ENCODE measurements at places on chromosomes 6 and 20. TPM values are rescaled to one million over a fixed set of nuclear protein-coding genes. Genes with fewer than 3 reads are reported as not detected.
A peak's percentile ranks its signal among the peaks of the same experiment; 100 is the strongest.

DNA sequence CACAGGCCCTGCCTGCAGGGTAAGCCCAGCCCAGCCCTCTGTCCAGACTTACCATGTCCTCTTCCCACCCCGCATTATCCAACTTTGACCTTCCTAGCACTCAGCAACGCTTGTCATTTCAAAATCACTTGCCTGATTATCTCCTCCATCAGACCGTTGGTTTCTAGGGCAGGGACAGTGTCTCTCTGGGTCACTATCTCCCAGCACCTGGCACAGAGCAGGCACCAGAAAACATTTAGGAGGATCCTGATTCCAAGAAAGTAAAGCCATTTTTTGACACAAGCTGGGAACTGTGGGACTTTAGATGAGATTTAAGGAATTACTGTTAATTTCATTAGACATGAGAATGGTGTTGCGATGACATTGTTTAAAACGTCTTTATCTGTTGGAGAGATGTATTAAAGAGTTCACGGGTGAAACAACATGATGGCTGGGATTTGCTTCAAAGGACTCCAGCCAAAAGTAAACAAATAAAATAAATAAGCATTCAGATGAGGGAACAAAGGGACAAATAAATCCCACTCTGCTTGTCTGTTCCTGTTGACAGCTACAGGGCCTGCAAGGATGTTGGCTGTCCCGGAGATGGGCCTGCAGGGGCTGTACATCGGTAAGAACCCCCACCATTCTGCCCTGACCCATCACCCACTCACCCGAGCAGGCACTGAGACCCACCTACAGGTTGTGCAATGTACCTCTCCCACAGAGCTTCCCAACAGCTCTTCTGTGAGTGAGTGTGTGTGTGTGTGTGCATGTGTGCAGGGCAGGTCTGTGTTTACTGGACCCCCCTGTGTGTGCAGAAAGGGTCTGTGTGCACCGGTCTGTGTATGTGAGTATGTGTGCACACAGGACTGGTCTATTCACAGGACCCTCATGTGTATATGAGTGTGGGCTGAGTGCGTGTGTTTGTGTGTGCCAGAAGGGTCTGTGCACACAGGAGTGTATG lies 5.9 kb downstream of the HSPA12B start:
- DNase-seq, result no peak

DNA sequence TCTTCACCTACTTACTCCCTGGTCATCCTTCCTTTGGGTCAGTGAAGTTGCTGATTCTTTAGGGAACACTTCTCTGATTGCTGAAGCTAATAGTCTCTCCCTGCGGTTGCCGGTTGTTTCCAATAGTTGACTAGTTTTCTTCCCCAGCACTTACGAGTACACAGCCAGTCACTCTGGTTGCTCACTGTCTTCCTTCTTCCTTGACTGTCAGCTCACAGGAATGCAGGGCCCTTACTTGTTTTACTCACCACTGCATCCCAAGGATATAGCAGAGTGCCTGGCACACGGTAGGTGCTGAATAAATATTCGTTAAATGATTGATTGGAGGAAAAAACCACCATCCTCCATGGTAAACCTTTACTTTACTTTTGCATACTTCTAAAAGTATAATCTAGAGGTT lies 345.0 kb downstream of the QKI start:
- DNase-seq, result no peak

DNA sequence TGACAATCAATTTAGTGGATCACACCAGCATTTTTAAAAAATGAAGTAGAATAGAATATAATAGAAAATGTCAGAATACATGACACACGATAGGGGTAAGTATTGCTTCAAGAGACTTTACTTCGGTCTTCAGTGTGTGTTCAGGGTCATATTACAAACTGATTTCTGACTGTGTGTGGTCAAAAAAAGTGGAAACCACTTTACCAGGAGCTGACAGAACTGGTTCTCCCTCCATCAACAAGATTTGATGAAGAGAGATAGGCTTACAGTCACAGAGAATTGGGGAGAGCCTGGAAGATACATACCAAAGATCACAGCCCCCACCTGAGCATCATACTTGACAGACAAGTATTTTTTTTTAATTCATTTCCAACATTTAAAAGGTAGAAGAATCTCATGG lies 21.7 kb downstream of the ARMC2 start:
- no peak for DNase-seq

DNA sequence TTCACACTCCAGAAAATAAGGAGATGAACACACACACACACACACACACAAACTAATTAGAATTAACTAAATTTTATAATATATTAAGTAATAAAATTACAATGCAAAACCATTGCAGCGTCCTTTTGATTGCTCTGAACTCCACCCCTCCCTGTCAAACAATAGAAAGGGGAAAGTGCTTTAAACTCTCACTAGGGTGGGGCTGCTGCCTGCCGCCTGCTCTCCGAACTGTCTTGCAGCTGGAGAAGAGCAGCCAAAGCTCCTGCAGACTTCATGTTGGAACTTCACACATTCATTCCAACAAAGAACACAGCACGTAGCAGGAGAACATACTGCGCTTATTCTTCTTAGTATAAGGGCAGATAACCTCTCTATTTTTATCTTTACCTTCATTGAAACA lies 83.2 kb downstream of the GCLC start:
- no peak for DNase-seq

DNA sequence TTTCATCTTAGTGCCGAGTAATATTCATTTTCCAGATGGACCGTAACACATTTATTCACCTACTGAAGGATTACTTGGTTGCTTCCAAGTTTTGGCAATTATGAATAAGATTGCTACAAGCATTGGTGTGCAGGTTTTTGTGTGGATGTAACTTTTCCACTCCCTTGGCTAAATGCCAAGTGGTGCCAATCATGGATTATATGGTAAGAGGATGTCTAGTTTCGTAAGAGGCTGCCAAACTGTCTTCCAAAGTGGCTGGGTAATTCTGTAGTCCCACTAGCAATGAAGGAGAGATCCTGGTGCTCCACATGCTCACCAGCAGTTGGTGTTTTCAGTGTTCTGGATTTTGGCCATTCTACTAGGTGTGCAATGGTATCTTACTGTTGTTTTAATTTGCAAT lies 117.1 kb downstream of the IRF4 start:
- DNase-seq, result no peak

DNA sequence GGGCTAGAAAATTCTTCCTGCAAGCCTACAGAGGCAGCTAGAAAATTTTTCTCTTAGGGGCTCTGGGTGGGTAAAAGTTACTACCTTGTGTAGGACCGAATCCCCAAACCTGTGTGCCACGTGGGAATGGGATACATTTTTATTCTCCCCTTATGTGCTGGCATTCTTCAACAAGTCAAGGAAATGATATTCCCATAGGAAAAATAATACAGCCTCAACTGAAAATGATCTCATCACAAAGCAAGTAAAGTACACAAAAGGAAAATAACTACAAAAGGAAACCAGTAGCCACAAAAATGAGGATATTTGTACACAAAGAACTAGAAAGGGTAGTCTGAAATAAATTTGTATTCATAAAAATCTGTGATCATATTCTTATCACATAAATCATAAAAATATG lies 298.1 kb downstream of the LAMA2 start:
- no peak for DNase-seq

The KCNQ5 gene
- 0.41 TPM for polyA plus RNA-seq

- DNase-seq, result no peak
Measured at GRCh38 chr6:108169464-108170331, 3.9 kb downstream of the NR2E1 start.

GRCh38 chr6:71599359-71599758 lies 287.0 kb upstream of the RIMS1 start:
- DNase-seq, result no peak

- peak; percentile 82 for DNase-seq
Measured at GRCh38 chr20:14334306-14334930, 3.0 kb downstream of the FLRT3 start.

GRCh38 chr20:45189067-45189609 lies 14.4 kb downstream of the PI3 start:
- no peak for DNase-seq

DNA sequence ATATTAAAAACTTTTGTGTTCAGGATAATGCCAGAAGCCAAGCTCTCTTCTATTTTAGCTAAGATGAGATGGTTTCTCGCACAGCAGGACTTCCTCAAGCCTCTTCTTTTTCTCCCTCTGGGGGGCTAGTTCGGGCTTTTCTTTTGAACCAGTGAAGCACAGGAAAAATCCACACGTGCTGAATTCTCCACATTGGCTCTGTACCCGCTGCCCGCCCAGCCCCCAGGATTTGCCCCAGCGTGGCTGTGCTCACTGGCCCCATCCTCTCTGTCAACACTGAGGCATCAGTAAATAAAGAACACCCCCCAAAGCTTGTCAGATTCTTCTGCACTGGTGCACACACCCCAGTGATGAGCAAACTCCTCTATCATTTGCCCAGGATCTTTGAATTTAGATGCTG lies 232.8 kb downstream of the ZNF217 start:
- DNase-seq, result no peak

DNA sequence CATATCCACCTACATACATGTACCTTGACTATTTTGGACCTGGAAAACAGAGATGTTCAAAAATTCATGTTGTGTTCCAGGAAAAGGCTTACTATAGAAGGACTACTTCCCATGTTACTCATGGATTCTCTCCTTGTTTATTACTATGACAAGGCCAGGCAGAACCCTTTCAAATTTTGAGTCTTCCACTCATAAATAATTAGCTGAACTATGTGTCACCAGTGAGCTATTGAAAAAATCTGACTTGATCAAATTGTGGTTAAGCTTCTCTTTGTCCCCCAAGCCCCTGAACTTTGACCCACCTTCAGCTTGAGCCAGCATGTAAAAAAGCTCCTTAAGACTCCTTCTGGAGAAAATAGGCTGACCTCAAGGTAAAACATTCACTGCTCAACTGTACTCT lies 1142.8 kb upstream of the EYS start:
- DNase-seq, result no peak

DNA sequence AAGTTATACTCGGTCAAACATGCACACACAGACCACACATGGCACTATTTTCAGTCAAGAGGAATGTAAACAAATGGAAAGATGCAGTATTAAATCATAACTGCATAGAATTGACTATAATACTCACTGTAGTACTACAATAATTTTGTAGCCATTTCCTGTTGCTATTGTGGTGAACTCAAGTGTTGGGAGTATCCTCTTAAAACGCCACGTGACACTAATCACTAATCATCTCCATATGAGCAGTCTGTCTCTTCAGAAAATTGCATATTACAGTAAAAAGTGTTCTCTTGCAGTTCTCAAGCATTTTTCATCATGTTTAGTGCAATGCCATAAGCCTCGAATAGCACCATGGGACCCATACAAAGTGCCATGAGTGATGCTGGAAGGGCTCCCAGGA lies 258.7 kb upstream of the ID4 start:
- no peak for DNase-seq

The SCRT2 gene
- not detected for polyA plus RNA-seq

- DNase-seq, result no peak
Measured at GRCh38 chr6:7721649-7722048, 4.2 kb upstream of the BMP6 start.

DNA sequence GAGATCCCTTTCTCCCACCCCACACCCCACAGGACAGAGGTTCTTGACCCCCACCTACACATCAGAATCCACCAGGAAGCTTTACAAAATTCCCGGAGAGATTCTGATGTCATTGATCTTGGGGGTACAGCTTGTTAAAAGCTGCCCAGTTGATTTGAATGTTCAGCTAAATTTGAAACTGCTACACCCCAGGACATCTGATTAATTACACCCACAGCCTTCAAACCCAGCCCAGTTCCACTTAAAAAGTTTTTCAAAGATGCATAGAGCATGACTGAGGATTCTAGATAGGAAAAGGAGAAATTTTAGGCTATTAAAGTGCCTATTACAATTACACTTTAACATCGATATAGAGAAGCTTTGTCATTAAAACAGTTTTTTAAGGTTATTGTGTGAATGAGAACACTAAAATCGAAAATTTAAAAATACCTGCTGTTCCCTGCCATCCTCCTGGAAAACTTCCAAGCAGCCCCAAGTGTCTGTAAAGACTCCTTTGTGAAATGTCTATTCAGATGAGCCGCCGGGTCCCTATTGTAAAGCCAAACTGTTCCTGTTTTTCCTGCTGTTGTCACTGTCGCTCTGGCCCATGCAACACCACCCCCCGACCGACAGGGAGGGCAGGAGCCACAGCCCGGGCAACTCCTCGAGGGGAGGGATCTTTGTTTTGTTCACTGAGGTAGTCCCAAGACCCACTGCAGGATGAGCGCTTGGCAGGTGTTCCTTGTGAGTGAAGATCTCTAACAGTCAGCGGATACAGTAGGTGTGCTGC lies 132.5 kb upstream of the PHACTR3 start:
- no peak for DNase-seq

The EPM2A gene
- 16.7 TPM for polyA plus RNA-seq

- no peak for DNase-seq
Measured at GRCh38 chr6:31683591-31683990, 2.7 kb upstream of the LY6G5C start.

DNA sequence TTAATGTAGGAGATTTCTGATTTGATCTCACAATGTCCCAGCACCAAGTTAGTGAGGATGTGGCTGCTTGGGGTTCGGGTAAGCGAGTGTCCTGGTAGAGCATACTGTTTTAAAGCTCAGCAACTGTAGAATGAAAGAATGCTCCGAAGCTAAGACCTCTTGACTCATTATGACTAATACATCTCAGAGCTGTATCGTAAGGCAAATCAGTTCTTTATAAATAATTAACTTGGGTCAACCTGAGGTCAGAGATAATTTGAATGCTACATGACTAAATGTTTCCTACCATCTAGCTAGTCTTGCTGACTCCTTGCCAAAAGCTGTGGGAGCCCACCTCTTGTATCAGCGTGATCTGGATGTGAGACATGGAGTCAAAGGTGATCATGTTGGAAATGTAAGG lies 128.8 kb upstream of the PDE7B start:
- no peak for DNase-seq

- DNase-seq, result no peak
Measured at GRCh38 chr20:62235001-62235776, 3.1 kb upstream of the OSBPL2 start.

The BPIFB3 gene
- polyA plus RNA-seq, result not detected

DNA sequence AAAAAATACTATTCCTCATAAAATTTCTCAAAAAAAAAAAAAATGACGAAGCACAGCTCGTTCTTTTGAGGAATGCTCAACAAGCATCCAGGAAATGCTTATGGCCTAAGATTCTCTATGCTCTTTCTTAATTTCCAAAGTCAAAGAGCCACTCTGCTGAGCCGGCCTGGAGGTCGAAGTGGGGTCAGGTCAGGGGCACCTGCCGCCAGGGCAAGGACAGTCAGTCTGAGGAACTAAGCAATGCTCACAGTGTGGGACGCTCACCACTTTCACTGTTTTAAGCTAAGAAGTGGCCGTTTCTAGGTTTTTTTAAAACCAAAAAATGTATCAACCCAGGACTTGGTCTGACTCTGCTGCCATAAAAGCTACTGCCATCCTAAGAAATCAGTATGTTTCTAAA lies 17.3 kb downstream of the YTHDF1 start:
- no peak for DNase-seq

The PNPLA1 gene
- 2.5 TPM for polyA plus RNA-seq

GRCh38 chr6:129645106-129645829 lies 64.7 kb downstream of the ARHGAP18 start:
- DNase-seq, result no peak
